ENCODE measurements at places on chromosomes 1 and 21.

- DNase-seq = no peak
Observed at GRCh38 chr1:2982615-2983318, 38.5 kb upstream of the ACTRT2 start.

- no peak for DNase-seq
Observed at GRCh38 chr1:64884261-64885040, 81.9 kb downstream of the JAK1 start.

DNA sequence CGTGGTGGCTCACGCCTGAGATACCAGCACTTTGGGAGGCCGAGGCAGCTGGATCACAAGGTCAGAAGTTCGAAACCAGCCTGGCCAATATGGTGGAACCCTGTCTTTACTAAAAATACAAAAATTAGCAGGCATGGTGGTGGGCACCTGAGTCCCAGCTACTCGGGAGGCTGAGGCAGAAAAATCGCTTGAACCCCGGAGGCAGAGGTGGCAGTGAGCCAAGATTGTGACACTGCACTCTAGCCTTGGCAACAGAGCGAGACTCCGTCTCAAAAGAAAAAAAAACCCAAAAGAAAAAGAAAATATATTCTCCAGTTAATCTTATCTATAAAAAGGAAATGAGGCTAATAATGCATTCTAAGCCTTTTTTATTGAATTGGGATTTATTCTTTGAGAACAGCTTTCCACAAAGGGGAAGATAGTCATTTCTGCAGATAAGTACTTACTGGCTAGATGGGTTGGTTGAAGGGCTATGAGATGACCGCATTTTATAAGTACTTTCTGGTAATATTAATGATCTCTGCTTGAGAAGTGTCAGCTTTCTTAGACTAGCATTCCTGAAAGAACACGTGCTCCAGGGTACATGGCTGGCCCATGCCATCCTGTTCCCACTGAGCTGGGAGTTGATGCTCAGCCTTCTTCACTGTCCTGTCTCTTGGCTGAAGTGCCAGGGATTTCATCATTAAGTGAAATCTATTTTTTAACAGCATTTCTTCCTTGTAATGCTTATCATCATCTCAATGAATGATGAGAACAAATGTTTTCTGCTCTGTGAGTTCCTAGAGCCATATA, 57.9 kb downstream of the SASS6 start:
- no peak for DNase-seq

- no peak for DNase-seq
Observed at GRCh38 chr1:34013136-34013535, 149.3 kb downstream of the HMGB4 start.

DNA sequence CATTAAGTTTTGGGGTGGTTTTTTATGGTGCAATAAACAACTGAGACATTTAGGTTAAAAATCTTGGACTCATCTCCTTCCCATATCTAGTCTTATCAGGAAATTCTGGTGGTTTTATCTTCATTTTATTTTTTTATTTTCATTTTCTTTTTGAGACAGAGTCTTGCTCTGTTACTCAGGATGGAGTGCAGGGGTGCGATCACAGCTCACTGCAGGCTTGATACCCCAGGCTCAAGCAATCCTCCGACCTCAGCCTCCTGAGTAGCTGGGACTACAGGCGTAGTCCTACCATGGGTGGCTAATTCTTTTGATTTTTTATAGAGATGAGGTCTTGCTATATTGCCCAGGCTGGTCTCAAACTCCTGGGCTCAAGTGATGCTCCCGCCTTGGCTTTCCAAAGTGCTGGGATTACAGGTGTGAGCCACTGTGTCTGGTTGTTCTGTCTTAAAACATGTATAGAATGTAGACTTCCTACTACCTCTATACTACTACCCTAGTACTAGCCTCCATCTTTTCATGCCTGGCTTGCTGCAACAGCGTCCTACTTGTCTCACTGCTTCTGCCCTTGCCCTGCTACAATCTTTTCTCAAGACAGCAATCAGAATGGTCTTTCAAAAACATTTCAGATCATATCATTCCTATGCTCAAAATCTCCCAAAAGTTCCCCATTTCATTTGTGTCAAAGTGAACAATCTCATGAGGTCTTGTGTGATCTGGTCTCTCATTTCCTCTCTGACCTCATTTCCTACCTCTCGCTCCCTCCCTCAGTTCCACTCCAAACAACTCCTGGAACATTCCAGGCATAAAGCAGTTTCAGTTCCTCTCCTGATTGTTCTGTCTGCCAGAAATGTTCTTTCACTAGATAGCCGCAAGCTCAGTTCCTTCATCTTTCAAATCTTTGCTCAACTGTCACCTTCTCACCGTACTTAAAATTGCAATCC, 5.9 kb upstream of the FCGR2A start:
- peak; percentile 74 for DNase-seq

DNA sequence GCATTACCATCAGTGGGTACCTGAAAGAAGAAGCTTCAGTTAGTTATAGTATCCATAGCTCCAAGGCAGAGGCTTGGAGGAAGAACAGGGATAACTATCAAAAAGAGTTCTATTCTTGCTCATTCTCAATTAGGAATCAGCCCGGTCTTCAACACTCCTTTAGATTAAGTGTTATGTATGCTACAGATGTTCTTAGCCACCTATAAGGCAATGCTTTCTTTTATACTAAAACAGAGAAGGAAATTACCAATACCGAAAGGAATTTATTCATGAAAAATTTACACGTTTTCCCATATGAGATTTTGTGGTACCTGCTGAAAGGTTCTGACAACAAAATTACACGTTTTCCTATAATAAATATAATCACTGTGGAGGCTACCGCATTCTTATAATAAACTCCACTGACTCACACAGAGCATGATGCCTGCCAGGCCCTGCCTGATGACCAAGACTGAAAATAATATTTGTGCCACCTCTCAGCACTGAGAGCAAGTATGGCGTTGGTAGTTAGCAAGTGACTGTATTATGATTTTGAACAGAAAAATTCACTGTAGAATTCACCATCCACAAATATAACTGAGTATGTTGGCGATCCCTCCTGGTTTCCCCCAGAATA, 58.3 kb downstream of the APP start:
- no peak for DNase-seq

DNA sequence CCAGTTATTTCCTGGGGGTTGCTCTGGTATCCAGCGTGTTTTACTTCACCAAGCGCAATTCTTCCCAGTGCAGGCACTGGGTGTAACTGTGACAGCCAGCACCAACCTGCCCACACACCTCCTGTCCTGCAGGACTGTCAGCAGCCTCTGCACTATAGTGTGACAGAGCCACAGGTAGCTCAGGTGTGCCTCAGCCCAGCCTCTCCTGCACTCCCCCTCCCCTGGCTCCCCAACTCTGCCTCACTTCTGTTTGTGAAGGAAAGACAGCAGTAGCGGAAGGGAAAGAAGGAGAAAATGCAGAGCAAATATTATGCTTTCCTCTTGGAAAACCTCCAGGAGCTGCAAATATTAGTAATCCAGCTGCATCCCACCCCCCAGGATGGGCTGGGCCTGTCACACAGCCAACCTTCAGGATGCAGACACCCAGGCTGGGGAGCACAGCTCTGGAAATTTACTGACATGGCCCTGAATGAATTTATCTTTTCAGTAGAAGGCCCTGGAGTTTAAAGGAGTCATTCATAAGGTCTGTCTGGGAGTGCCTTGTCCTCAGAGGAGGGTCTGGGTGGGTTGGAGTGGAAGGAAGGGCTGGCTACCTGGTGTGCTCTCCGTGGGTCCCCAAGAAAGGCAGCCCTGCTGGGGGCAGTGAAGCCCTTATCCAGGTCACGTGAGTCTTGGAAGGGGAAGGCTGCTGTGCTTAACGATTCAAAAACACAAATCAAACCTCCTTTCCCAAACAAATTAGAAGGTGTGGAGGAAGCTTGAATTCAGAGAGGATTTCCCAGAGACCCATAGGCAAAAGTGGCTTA, 20.9 kb downstream of the CAPN2 start:
- DNase-seq = no peak

DNA sequence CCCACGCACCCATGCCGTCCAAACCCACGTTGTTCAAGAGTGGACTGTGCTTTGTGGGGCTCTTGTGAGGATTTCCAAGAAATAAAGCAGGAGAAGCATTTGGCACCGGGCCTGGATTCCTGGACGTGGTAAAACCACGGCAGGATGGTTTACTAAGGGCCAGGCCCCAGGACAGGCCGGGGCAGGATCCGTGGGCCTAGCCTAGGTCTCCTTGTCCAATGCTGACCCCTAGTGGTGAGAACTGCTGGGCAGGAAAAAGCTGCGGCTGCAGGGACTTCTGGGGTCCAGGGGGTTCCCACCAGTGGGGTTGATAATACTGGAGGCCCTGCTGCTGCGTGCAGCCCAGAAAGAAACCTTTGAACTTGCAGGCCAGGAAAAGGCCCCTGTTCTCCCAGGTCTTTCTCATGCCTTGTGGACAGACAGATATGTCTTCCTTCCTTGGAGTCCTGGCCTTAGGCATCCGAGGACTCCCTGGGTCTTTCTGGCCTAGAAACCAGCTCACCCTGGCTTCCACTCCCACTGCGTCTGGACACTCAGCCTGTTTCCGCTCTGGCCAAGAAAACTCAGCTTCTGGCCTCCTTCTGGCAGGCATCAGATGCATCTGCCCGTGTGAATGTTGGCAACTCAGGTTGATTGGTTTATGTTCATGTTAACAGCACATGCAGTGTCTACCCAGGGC, 106.9 kb upstream of the TMEM51 start:
- DNase-seq = peak; percentile 86

GRCh38 chr1:38117444-38117887, 70.9 kb upstream of the POU3F1 start:
- no peak for DNase-seq

DNA sequence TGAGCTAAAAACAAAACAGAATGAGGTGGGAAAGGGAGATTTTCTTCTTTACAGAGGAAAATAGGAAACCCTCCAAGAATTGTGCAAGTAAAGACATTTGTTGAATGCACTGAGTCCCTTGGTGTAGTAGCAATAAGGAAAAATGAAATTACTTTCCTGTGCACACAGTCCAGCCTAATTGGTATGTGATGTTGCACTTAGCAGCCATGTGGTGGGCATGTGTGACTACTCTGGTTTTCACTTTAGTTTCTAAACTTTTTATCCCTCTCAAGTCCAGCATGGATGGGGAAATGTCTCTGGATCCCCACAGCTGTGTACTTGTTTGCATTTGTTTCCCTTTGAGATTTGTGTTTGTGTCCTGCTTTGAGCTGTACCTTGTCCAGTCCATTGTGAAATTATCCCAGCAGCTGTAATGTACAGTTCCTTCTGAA, 7.1 kb upstream of the AGO3 start:
- no peak for DNase-seq

Measured in suppressor macrophage (primary cell).